T-helper 2 cell treated with Interferon-gamma antibody and Interleukin-4, amounts not matched to agents 5 μg/mL and 100 μg/mL, for 36 hours (primary cell): ENCODE measurements at places on chromosomes 13 and 19.

- peaks cover 21% of the 10 kb centered on the region for H3K36me3 ChIP-seq
- peaks cover 4% of the 10 kb centered on the region for H3K4me1 ChIP-seq
- H3K27ac ChIP-seq, result peak overlapping the region; percentile 21
- no peak overlapping the region for H3K4me3 ChIP-seq
- no peaks in the 10 kb centered on the region for H3K27me3 ChIP-seq
- no peak for DNase-seq
Observed at GRCh38 chr19:16419669-16420335, 52.0 kb downstream of the EPS15L1 start.

- no peaks in the 10 kb centered on the region for H3K27me3 ChIP-seq
- H3K36me3 ChIP-seq, result no peaks in the 10 kb centered on the region
- no peak for DNase-seq
- no peak overlapping the region for H3K4me3 ChIP-seq
- H3K27ac ChIP-seq, result no peak overlapping the region
Observed at GRCh38 chr13:81224209-81224833, 883.4 kb upstream of the SPRY2 start.

DNA sequence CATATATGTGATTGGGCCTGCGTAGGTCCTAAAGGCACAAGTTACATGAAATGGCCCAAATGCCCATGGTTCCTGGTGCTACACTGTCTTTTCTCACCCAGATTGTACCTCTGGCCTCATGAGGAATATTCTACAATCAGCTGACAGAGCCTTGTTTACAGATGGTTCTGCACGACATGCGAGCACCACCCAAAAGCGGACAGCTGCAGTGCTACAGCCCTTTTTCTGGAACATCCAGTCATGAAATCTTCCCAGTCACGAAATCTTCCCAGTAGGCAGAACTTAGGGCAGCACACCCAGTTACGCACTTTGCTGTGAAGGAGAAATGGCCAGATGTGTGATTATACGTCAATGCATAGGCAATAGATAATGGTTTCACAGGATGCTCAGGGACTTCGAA is 7.7 kb upstream of the ELF1 start:
- no peak overlapping the region for H3K27ac ChIP-seq
- H3K4me3 ChIP-seq, result no peak overlapping the region
- no peak for DNase-seq
- no peaks in the 10 kb centered on the region for H3K27me3 ChIP-seq
- peaks cover 11% of the 10 kb centered on the region for H3K36me3 ChIP-seq

- peaks cover 85% of the 10 kb centered on the region for H3K4me1 ChIP-seq
- H3K4me3 ChIP-seq, result peak overlapping the region; percentile 74
- no peak for DNase-seq
- H3K27ac ChIP-seq, result peak overlapping the region; percentile 92
Observed at GRCh38 chr13:79491715-79492114, 10.8 kb downstream of the NDFIP2 start.

- no peak overlapping the region for H3K4me3 ChIP-seq
- H3K36me3 ChIP-seq, result no peaks in the 10 kb centered on the region
- DNase-seq, result no peak
- no peaks in the 10 kb centered on the region for H3K4me1 ChIP-seq
- H3K27ac ChIP-seq, result no peak overlapping the region
- peaks cover 7% of the 10 kb centered on the region for H3K27me3 ChIP-seq
Observed at GRCh38 chr19:15714638-15715037, 13.2 kb upstream of the OR10H2 start.

DNA sequence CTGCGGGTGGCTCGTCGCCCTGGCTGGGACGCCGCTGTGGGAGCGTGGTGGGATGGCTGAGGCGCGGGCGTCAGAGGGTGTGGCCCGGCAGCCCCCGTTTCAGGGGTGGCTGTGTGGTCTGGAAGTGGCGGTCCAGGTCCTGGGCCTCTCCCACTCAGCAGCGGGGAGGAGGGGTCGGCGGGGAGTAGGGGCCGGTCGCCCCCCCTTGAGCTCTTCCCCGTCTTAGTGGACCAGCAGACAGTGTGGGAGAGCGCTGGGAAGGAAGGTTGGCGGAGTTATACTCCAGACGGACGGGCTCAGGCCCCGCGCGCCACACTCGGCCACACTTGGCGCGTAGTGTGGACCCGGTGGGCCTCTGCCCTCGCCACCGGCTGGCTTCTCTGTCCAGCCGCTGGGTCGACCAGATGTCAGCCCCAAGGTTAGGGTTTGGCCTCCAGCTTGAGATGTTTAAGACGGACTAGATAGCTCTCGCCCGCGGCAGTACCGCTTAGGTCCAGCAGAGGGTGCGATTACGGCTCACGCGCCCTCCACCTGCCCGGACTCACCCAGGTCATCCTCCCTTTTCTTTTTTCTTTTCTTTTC is 21.7 kb upstream of the ZNF429 start:
- no peaks in the 10 kb centered on the region for H3K4me1 ChIP-seq
- peaks cover 4% of the 10 kb centered on the region for H3K36me3 ChIP-seq
- H3K27me3 ChIP-seq, result no peaks in the 10 kb centered on the region
- no peak overlapping the region for H3K27ac ChIP-seq

- peaks cover 13% of the 10 kb centered on the region for H3K36me3 ChIP-seq
- H3K27me3 ChIP-seq, result no peaks in the 10 kb centered on the region
- H3K27ac ChIP-seq, result no peak overlapping the region
- peak overlapping the region; percentile 15 for H3K4me3 ChIP-seq
- DNase-seq, result no peak
- peaks cover 16% of the 10 kb centered on the region for H3K4me1 ChIP-seq
Observed at GRCh38 chr19:4178990-4179389, 3.4 kb downstream of the SIRT6 start.

DNA sequence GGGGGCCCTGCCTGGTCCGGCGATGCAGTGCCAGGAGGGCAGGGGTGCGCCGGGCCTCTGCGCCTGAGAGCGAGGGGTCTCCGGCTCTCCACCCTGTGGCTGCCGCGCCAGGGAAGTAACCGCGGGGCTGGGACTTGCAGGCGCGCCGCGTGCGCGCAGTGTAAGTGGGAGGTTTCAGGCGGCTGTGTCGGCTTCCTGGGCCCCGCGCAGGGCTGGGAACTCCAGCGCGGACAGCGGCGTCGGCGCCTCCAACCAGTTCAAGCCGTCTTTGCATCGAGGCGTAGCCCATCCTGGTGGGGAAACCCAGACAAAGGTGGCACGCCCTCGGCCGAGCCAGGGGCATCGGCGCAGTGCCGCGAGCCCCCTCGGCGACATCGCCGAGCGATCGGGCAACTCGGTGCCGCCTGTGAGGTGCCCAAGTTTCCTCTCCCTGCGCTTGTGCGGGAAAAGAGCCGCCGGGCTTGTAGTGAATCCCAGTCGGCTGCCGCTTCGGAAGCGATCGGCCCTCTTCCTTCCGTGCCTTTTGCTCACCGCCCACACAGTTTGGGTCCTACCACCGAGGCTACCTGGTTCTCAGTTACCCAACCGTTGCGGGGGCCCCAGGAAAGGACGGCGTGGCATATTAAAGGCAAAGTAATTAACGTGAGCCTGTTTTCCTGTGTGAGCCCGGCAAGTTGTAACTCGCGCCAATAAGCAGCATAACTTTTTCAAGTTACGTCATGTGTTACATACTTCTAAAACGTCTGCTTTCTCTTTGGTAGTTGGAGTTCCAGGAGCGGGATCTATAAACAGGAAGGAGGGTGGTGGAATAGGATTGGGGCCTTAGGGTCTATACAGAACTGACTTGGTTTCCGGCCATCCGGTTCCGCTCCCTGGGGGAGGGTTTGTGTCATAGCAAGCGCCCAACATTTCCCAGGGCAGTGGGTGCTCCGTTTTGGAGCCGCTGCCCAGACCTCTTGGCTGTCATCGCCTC is 1.2 kb downstream of the LRCH1 start:
- H3K36me3 ChIP-seq, result no peaks in the 10 kb centered on the region
- peak overlapping the region; percentile 97 for H3K4me3 ChIP-seq
- peaks cover 43% of the 10 kb centered on the region for H3K4me1 ChIP-seq
- H3K27ac ChIP-seq, result peak overlapping the region; percentile 79
- peak; percentile 76 for DNase-seq

GRCh38 chr13:37409756-37410155 is 188.8 kb downstream of the POSTN start:
- DNase-seq, result no peak
- no peak overlapping the region for H3K4me3 ChIP-seq
- H3K27me3 ChIP-seq, result no peaks in the 10 kb centered on the region
- no peak overlapping the region for H3K27ac ChIP-seq

- H3K27me3 ChIP-seq, result peaks cover 37% of the 10 kb centered on the region
- H3K36me3 ChIP-seq, result peaks cover 9% of the 10 kb centered on the region
- H3K4me3 ChIP-seq, result peak overlapping the region; percentile 62
- DNase-seq, result no peak
- H3K4me1 ChIP-seq, result peaks cover 20% of the 10 kb centered on the region
- H3K27ac ChIP-seq, result peak overlapping the region; percentile 73
Observed at GRCh38 chr13:21219036-21219381, 42.6 kb downstream of the MRPL57 start.

DNA sequence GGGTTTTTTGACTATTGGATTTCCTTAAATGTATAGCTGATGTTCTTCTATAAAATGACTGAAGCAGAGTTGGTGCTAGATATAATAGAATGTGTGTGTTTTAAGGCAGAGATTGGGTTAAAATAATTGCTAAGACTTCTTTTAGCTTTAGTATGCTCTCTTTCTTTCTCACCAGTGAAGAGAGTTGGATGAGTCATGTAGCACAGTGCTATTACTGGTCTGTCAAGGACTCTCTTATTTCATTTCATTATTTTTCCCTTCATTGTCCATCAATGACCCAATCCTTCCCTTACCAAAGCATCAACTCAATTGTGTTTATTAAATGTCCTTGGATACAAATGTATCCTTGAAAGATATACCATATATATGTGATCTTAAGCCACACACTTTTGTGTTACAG is 268.9 kb downstream of the IRS2 start:
- no peaks in the 10 kb centered on the region for H3K4me1 ChIP-seq
- H3K4me3 ChIP-seq, result no peak overlapping the region
- no peak overlapping the region for H3K27ac ChIP-seq
- no peaks in the 10 kb centered on the region for H3K36me3 ChIP-seq
- DNase-seq, result no peak

- no peaks in the 10 kb centered on the region for H3K4me1 ChIP-seq
- DNase-seq, result no peak
- H3K4me3 ChIP-seq, result no peak overlapping the region
- no peaks in the 10 kb centered on the region for H3K27me3 ChIP-seq
- H3K27ac ChIP-seq, result no peak overlapping the region
Observed at GRCh38 chr13:87798536-87798935, 127.4 kb downstream of the SLITRK5 start.

GRCh38 chr13:94548382-94548781 is 47.6 kb downstream of the TGDS start:
- peaks cover 18% of the 10 kb centered on the region for H3K27me3 ChIP-seq
- H3K36me3 ChIP-seq, result peaks cover 9% of the 10 kb centered on the region
- H3K27ac ChIP-seq, result peak overlapping the region; percentile 95
- no peak for DNase-seq

DNA sequence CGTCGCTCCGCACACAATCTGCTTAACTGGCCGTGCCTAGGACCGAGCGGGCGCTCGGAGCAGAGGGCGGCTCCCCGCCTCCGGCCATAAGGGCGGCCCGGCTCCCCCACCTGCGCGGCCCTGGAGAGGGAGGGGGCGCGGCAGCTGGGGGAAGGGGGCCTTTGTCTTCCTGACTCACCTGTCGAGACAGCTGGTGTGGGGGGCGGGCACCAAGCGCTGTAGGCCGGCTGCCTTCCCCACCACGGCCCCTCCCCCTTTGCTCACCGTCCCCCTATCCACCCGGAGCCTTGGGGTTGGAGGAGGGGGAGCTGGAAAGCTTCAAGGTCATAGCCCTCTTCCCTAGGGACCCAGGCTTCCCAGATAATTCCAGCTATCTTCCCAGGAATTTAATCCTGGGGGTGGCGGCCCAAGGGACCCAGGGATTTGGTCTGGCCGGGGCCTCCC is 1.2 kb downstream of the VASP start:
- H3K27me3 ChIP-seq, result no peaks in the 10 kb centered on the region

DNA sequence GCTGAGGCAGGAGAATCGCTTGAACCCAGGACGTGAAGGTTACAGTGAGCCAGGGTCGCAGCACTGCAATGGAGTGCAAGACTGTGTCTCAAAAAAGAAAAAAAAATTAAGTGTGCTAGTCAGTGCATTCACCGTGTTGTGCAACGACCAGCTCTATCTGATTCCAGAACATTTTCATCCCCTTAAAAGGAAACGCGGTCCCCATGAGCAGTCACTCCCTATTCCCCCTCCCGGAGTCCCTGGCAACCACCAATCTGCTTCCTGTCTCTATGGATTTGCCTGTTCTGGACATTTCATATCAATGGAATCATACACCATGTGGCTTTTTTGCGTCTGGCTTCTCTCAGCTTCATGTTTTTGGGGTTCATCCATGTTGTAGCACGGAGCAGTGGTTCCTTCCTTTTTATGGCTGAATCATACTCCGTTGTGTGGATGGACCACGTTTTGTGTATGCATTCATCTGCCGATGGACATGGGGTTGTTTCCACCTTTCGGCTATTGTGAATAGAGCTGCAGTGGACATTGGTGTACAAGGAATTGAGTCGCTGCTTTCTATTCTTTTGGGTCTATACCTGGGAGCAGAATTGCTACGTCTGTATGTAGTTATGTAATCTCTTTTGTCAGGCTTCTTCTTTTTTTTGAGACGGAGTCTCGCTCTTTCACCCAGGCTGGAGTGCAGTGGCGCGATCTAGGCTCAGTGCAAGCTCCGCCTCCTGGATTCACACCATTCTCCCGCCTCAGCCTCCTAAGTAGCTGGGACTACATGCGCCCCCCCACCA is 19.8 kb downstream of the MYO9B start:
- peaks cover 15% of the 10 kb centered on the region for H3K36me3 ChIP-seq
- no peak for DNase-seq
- H3K4me1 ChIP-seq, result peaks cover 12% of the 10 kb centered on the region
- H3K27me3 ChIP-seq, result no peaks in the 10 kb centered on the region
- peak overlapping the region; percentile 8 for H3K27ac ChIP-seq

DNA sequence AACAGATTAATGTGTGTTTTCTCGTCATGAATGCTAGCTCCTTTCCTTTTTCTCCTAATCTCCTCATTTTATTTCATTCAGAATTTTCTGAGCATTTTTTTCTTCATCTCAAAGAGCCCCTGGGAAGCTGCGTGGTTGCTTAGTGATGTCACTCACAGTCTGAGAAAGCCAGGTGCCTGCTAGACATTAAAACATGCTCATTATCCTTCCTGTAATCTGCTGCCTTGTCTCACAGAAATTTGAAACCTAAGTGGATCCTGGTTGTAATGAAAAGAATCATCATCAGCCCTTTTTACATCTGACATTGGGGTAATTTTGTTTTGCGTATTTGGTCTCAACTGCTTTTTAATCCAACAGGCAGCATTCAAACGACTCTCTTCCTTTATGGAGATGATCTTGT is 108.2 kb upstream of the RNF113B start:
- no peaks in the 10 kb centered on the region for H3K27me3 ChIP-seq
- H3K4me3 ChIP-seq, result no peak overlapping the region
- H3K4me1 ChIP-seq, result no peaks in the 10 kb centered on the region

- H3K36me3 ChIP-seq, result no peaks in the 10 kb centered on the region
- no peak for DNase-seq
- peaks cover under 1% of the 10 kb centered on the region for H3K4me1 ChIP-seq
- peaks cover 17% of the 10 kb centered on the region for H3K27me3 ChIP-seq
- H3K4me3 ChIP-seq, result no peak overlapping the region
Observed at GRCh38 chr13:23427881-23428528, 5.5 kb downstream of the SACS start.

- H3K4me3 ChIP-seq, result no peak overlapping the region
- no peak for DNase-seq
- H3K27me3 ChIP-seq, result no peaks in the 10 kb centered on the region
- H3K36me3 ChIP-seq, result peaks cover 24% of the 10 kb centered on the region
- H3K4me1 ChIP-seq, result peaks cover 7% of the 10 kb centered on the region
Observed at GRCh38 chr19:15274477-15274876, 42.2 kb upstream of the EPHX3 start.
